ENCODE measurements at places on chromosomes 1 and 21.

DNA sequence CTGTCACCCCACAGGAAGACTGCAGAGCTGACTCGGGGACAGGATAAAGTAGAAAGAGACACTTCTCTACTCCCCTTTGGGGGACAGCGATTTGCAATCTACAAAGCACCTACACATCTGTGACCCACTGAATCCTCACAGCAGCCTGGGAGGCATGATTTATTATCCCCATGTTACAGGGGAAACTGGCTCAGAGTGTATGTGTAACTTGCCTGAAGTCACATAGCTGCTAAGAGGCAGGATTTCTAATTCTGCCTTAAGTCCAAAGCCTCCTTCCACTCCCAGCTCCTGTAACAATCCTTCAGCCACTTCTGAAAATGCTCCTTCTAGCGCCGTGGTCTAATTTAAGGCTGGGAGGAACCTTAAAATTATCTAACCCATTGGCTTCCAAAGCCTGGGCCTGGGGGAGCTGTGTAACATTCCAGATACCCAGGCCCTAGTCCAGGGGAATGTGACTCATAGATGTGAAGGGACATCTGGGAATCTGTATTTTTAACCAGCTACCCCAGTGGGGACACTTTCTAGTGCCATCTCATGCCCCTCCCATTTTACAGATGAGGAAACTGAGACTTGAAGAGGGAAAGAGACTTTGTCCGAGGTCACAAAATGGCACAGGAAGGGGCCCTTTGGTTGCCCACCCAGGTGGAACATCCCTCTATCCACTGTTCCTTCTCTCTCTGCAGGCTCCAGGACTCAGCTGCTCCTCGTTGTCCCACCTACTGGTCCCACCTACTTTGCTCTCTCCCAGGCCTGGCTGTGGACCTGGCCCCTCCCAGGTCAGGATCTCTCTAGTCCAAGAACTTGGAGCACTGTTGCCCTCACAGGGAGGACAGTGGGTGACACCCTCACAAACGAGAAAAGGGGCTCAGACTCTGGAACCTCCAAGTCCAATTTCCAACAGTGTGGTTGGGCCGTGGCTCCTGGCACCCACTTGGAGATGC is 48.9 kb downstream of the AHDC1 start:
- no peak for DNase-seq

DNA sequence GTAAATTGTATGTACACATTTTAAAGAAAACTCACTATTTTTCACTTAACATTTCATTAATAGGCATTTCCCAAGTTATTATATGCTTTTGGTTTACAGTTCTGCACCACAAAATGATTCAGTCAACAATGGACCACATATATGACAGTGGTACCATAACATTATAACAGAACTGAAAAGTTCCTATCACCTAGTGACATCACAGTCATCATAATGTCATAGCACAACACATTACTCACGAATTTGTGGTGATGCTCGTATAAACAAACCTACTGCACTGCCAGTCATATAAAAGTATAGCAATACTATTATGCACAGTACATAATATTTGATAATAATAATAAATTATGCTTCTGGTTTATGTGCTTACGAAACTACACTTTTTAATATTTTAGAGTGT is 30.9 kb downstream of the DNAI4 start:
- no peak for DNase-seq

- DNase-seq = peak; percentile 4
Measured at GRCh38 chr1:62082456-62083363, 111.9 kb upstream of the L1TD1 start.

DNA sequence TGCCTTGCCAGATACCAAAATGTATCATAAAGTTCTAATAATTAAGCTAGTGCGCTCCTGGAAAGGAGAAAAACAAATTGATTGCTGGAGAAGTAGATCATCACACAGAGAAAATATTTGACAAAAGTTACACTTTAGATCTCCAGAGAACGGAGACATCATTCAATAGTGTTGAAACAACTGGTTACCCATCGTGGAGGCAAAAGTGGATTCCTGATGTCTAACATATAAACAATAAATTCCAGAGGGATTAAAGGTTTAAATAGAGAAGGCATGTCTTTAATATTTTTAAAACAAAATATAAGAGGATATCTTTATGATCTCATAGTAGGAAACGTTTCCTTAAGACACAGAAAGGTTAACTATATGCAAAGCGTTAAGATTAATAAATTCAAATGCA is 41.0 kb downstream of the NRIP1 start:
- DNase-seq = no peak

GRCh38 chr1:112389689-112390088 is 6.3 kb upstream of the CTTNBP2NL start:
- no peak for DNase-seq

Measured in NCI-H524 (cell line).